ENCODE measurements at places on chromosomes 2 and 18. TPM values are rescaled to one million over a fixed set of nuclear protein-coding genes. Genes with fewer than 3 reads are reported as not detected.

Gene RBKS
- 3.7 TPM for total RNA-seq

Gene NTSR2
- total RNA-seq, result 0.82 TPM

Gene PRSS56
- total RNA-seq, result under 0.01 TPM

Gene SIX3
- total RNA-seq, result 1.2 TPM

Gene IL36A
- not detected for total RNA-seq

Gene CD8A
- 1.2 TPM for total RNA-seq

Gene AGPS
- total RNA-seq, result 55.8 TPM

Gene CYP26B1
- total RNA-seq, result 0.82 TPM

Gene NOSTRIN
- 2.9 TPM for total RNA-seq

Gene UGT1A3
- not detected for total RNA-seq

Gene OTX1
- 0.82 TPM for total RNA-seq

Gene SPP2
- not detected for total RNA-seq

Gene FOXI3
- total RNA-seq, result 0.41 TPM

Gene ZNF385B
- total RNA-seq, result 7.7 TPM

Gene ITGB6
- under 0.01 TPM for total RNA-seq

Gene FBXO36
- total RNA-seq, result 7.3 TPM

Gene MYO5B
- total RNA-seq, result 9.8 TPM

Gene IL1RL1
- total RNA-seq, result not detected

Measured in frontal cortex (tissue), 4 donors.